SK-N-SH treated with all-trans-retinoic acid at 6 μM for 48 hours (cell line): ENCODE measurements at places on chromosomes 2 and 18.
A peak's percentile ranks its signal among the peaks of the same experiment; 100 is the strongest.

- no peak for ATAC-seq
Observed at GRCh38 chr18:47701134-47701533, 229.3 kb downstream of the SMAD2 start.

DNA sequence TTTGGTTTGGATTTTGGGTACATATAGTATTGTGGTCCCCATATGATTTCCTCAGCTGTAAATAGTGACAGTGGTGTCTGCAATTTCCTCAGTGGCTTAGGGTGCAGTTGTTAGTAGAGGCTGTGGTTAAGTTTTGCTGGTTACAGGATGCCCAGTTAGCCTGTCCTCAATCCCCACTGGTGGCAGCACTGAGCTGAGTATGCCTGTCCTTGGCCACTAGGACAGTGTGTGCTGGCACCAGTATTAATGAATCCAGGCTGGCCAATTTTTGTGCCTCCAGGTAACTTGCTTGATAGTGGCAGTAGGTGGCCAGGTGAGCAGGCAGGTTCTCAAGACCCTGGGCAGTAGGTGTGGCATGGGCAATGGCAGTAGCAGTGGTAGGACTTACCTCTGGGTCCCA, 973.1 kb downstream of the TMEM182 start:
- ATAC-seq, result no peak

DNA sequence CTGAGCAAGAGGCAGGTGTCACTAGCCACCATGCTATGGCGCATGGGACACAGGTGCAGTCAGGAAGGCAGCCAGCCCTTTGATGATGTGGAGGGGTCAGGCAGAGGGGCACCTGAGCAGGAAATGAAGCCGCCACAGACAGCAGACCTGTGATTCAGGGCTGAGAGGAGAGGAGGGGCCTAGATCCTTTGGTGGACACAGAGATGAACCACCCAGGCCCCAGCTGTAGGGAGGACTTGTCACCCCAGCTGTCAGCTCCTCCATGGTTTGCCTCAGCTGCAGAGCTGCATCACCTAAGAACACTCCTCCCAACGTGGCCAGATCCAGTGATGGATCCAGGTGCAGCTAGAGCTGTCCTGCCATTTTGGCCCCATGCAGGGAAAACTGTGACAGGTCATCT, 11.6 kb downstream of the ASB18 start:
- ATAC-seq, result no peak

- ATAC-seq, result no peak
Observed at GRCh38 chr2:68250652-68251186, 1.6 kb downstream of the PPP3R1 start.

GRCh38 chr18:67250776-67251424, 265.6 kb downstream of the DSEL start:
- no peak for ATAC-seq

DNA sequence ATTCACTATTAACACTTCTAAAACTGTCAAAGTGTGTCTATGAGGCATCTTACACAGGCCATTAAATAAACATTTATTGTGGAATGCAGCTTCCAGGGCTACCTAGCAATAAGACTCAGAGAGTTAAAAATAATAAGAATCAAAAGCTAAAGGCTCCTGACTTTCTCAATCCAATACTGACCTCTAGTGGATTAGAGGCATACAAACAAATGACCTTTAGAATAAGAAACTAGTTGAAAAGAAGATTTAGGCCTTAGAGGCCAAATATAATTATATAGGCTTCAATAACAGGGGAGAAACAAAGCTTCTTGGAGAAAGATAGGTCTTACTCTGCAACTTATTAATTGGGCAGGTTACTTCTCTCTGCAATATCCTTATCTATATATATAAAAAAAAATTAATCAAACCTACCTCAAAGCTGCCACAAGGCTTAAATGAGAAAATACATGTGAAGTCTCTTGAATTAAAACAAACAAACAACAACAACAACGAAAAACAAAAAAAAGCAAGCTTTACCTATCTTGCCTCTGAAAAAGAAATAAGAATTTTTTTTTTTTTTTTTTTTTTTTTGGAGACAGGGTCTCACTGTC, 246.1 kb downstream of the EXOC6B start:
- peak; percentile 79 for ATAC-seq

- no peak for ATAC-seq
Observed at GRCh38 chr2:74515981-74516633, 1.9 kb downstream of the TLX2 start.

GRCh38 chr18:44411976-44412375, 268.7 kb upstream of the SETBP1 start:
- no peak for ATAC-seq

DNA sequence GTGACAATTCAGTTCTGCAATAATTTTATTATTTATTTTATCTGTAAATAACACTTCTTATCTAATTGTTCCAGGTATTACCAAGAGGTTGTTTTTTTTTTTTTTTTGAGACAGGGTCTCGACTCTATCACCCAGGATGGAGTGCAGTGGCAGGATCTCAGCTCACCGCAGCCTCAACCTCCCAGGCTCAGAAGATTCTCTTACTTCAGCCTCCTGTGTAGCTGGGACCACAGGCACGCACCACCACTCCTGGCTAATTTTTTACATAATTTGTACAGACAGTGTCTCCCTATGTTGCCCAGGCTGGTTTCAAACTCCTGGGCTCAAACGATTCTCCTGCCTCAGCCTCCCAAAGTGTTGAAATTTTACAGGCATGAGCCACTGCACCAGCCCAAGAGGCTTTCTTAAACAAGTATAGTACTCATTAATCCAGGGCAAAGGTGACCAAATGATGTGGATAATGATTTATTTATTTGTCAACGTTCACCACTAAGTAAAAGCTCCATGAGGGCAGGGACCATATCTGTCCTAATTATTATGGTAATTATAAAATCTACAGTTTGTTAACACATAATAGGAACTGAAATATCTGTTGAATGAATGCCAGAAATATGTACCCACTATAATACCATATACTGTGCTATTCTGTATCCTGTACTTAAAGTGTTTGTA, 12.0 kb downstream of the STK17B start:
- ATAC-seq, result no peak

GRCh38 chr2:240070907-240071306, 17.6 kb upstream of the OR6B3 start:
- ATAC-seq, result no peak

DNA sequence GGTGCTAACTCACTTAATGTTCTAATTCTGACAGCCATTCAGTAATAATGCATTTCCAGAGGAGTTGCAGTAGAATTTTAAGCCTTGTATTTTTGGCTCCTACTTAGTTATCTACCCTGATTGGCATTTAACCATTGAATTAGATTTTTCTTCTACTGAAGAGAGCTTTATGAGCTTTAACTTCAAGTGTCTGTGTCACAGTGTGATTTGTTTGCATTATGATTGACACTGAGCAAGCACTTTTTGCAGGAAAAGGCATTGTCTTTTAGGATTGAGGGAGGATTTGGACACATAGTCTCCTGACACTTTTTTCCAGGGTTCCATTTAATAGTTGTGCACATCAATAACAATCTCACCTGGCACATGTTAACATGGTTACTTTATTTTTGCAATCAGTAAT, 26.7 kb downstream of the LYPD6 start:
- ATAC-seq, result no peak

- no peak for ATAC-seq
Observed at GRCh38 chr2:6876309-6876708, 1.3 kb upstream of the RSAD2 start.

DNA sequence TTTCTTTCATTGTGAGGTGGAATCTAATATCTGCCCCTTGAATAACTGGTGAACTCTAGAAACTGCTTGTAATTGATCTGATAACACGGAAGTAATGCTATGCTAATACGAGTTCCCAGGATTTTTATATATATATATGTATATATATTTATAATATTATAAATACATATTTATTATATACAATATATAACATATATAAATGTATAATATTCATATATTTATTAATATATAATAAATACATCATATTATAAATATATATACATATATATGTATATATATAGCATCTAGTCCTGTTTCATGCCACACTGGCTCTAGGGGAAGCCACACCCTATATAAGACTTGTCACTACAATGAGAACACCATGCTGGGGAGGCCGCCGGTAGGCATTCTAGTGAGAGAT, 156.7 kb upstream of the CDH19 start:
- no peak for ATAC-seq

DNA sequence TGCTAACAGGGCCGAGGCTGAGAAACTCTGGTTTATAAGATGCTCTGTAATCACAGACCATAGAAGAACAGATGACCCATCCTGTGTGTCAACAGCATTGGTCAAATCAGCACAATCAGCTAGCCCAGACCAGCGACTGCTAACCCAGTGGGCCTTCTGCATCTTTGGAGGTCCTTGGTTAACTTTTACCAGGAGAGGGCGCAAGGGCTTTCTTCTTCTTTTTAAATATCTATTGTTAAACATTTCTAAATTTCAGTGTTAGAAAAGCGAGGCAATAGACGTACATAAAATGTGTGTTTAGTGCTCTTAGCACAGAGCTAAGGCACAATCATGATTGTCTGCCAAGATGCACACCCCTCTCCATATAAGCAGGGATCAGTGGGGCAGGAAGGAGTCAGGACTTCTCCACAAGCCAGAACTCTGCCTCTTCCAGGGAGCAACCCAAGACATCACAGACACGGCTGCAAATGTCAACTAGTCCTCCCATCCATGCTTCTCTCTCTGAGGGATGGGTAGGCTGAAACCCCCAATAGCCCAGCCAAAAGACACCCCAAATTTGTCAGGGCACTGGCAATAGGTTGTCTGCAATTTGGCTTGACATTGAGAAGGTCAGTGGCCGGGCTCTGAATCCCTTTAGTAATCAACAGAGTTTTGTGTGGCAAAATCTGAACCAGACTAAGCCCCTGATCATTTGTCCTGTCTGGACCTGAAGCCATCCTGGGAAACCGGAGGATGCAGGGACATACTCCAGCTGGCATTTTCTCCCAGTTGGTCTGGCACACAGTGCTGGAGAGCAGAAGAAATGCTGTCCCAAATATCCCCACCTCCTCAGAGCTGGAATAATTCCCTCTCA, 188.2 kb downstream of the BCL2 start:
- peak; percentile 88 for ATAC-seq

- ATAC-seq, result no peak
Observed at GRCh38 chr2:199811346-199811745, 39.6 kb downstream of the FTCDNL1 start.

DNA sequence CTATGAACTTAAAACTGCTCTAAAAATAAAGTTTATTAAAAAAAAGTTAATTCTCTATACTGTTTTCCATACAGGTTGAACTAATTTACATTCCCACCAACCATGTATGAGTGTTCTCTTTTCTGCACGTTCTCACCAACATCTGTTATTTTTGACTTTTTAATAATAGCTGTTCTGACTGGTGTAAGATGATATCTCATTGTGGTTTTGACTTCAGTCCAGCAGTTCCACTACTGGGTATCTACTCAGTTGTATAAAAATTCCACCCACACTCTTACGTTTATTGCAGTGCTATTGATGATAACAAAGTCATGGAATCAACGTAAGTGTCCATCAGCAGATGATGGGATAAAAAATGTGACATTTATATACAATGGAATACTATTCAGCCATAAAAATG, 33.7 kb downstream of the SPAG16 start:
- ATAC-seq, result peak; percentile 76

GRCh38 chr2:223032187-223033142, 19.5 kb upstream of the KCNE4 start:
- no peak for ATAC-seq

DNA sequence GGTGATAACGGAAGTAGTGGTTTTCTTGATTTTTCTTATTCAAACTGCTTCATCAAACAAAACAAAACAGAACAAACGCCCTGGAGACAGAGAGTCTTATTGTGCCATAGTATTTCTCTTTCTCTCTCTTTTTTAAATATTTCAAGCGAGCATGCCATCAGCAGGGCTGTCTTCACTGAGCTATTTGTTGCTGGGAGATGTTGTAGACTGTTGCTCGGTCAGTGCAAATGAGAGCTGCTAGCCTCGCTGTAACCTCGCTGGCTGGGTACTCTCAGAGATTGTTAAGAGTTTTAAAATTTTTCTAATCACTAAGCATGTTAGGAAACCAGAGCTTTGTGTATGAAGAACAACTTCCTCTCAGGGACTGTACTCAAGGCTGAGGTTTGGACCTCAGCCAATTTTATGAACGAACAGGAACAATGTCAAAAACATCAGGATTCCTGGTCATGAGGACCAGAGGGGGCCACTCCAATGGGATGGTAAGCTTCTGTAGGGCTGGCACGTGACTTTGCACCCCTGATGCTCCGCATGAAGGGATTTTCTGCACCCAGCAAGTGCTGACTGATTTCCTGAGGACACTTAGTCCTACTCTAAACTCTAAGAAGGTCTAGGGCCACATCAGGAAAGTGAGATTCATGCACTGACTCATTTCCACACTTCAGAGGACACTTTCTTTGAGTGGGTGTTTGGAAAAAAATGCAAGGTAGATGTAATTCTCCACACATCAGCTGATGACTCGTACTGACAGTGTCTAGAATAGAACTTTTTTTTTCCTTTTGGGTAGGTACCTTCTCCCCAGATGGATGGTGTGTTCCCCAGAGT, 59.8 kb upstream of the IL1R1 start:
- ATAC-seq, result peak; percentile 88

GRCh38 chr2:28052691-28053090, 162.2 kb downstream of the BABAM2 start:
- ATAC-seq, result no peak; the same call in 2 of the 3 replicates

GRCh38 chr2:218516614-218517013, 51.5 kb downstream of the USP37 start:
- peak; percentile 47; the same call in 1 of the 3 replicates for ATAC-seq

DNA sequence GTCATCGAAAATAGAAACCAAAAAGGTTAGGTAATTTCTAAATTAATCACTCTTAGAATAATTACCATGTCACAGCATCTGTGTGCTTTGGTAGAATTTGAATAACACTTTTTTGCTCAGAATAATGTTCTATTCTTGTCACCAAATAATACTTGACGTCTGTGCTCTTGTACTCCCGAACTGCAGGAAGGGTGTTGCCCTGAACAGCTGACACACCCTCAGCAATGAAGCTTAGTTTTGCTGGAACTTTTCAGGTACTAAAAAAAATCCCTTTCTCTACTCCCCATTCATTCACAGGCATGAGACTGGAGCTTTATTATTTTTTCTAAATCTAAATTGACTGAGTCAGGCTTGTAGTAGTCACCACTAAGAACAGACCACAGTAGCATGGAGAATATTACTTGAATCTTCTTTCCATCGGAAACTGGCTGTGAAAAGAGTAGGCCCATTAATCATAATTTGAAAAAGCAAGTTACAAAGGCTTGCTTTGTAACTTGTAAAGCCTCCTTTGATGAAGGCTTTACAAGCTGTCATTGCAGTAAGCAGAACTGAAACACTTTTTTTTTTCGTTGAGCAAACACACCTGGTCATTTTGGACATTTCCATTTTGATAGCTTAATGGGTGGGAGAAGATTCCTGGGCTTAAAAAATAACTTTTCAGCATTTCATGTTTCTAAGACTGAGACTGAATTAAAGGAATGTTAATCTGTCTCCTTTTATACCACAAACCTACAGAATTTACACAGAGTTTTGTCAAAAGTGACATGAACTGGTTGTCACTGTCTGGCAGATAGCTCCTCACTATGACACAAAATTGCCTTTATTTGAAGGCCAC, 70.3 kb upstream of the PELI1 start:
- ATAC-seq, result no peak
